ENCODE measurements at places on chromosomes 4 and X.

- DNase-seq, result peak; percentile 53
Observed at GRCh38 chr4:25632135-25632534, 23.5 kb upstream of the SLC34A2 start.

- DNase-seq, result no peak
Observed at GRCh38 chr4:112514647-112515197, 1.3 kb downstream of the NEUROG2 start.

DNA sequence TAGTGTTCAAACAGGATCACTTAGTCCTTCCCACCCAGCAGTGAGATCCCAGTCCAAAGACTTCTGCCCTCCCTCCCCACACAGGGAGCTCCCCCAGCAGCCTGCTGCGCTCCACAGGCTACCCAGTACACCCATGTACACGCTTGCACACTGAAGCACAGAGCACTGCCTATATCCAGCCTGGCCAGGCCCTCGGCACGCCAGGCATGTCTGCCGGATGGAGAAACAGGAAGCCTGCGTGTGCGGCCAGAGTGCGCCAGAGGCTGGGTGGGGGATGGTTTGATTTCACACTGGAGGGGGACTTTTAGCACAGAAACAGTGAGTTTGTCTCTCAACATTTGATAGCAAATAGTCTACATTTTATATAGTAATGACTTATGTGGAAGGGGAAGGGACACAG is 833.5 kb upstream of the IGFBP7 start:
- DNase-seq, result no peak

DNA sequence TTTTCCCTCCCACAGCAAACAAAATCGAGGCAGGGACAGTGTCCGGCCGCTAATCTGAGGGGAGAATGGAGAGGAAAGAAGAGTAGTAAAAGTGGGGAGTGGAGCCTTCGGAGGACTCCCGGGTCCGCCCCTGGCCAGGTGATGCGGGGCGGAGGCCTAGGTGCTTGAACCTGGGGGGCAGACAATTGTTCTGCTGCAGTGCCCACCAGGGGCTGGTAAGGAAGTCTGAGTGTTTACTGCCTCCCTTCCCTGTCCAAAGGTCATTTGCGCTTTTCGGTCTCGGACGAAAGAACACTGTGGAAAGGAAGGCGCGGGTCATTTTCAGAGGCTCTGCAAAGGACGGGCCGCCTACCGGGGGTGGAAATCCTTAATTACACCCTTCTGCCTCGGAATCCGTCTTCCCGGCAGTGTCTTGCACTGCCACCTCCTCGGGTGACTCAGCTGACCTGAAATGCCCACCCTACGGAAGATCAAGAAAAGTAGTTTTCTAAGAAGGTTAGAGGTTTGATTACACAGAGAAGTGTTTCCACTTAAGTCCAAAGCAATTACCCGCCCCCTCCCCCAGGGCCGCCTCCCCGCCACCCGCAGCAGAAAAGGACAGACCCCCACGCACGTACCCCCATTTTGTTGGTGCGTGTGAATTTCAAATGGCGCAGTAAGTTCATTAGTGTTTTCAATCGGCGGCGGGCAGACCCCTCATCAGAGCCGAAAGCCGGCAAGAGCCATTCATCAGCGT is 99.9 kb upstream of the TENM3 start:
- DNase-seq, result peak; percentile 55

DNA sequence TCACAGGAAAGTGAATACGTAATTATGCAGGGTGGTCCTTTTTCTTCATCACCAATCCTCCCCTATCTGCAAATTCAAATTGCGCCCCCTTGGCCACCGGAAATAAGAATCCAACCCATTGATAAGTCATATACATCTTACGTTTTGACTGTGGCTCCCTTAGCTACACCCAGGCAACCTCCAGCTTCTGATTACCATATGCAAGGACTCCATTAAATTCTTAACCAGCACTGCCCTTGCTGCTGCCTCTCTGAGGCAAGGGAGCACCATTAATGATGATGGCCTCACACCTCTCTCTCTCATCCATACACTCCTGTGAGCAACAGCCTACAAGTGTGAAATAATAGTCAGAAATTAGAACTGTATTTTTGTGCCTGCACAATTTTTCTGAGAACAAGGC is 106.0 kb upstream of the NOCT start:
- DNase-seq, result no peak

DNA sequence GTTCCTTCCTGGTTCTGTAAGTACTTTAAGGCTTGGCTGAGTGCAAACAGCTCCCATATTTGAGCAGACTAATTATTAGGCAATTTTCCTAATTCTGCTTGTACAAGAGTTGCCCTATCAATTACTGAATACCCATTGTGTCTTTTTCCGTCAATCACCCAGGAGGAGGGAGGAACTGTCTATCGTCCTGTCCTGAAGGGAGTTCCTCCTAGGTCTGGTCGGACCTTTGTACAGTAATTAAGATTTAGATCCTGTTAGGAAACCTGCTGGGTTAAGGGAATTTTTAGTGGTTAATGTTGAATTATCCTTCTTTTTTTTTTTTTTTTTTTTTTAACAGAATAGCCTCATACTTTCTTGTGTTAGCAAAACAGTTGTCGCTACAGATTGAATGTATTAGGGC is 130.1 kb downstream of the KDM6A start:
- DNase-seq, result no peak

- DNase-seq, result no peak
Observed at GRCh38 chrX:149230689-149231088, 274.4 kb downstream of the IDS start.

- DNase-seq, result no peak
Observed at GRCh38 chr4:94277534-94277933, 65.1 kb downstream of the HPGDS start.

DNA sequence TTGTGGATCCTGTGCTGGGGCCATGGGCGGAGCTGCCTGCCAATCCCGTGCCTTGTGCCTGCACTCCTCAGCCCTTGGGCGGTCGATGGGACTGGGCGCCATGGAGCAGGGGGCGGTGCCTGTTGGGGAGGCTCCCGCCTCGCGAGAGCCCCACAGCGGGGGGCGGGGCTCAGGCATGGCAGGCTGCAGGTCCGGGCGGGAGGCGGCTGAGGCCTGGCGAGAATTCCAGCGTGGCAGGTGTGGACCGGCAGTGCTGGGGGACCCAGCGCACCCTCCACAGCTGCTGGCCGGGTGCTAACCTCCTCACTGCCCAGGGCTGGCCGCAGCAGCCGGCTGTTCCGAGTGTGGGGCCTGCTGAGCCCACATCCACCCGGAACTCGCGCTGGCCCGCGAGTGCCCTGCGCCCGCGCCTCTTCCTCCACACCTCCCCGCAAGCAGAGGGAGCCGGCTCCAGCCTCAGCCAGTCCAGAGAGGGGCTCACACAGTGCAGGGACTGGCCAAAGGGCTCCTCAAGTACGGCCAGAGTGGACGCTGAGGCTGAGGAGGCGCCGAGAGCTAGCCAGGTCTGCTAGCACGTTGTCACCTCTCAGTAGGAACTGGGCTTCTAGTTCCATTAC is 85.9 kb downstream of the GBA3 start:
- DNase-seq, result no peak

DNA sequence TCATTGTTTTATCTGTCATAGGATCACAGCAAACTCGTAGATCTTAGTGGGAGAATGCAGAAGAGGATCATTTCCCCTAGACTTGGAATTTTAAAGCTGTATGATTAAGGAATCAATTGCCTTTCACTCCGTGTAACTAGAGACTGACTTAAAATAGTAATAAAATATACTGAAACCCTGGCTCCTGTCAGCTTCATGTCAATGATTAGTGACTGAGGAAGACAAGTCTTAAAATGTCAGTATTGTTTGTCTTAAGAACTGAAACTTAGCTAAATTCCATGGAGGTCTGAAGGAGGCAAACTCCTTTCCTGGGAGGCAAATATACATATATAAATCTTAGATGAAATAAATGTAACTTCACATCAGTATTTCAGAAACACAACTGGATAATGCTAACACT is 1016.7 kb upstream of the PCDH10 start:
- no peak for DNase-seq

DNA sequence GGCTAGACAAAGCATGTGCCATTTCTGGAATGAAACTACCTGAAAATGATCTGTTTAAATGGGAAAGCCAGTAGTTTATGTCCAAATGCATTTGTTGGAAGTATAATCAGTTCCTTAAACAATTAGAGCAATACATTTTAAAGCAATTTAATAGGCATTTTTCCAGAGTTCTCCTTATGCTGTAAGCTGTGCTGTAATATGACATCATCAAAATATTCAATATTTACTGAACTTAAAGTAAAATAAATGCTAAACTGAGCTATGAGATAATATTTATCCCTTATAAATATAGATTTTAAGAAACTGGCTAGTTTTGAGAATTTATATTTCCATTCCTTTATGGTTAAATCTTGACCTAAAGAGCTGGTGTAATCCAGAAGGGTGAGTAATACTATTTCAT is 7.9 kb downstream of the SLC4A4 start:
- DNase-seq, result no peak

DNA sequence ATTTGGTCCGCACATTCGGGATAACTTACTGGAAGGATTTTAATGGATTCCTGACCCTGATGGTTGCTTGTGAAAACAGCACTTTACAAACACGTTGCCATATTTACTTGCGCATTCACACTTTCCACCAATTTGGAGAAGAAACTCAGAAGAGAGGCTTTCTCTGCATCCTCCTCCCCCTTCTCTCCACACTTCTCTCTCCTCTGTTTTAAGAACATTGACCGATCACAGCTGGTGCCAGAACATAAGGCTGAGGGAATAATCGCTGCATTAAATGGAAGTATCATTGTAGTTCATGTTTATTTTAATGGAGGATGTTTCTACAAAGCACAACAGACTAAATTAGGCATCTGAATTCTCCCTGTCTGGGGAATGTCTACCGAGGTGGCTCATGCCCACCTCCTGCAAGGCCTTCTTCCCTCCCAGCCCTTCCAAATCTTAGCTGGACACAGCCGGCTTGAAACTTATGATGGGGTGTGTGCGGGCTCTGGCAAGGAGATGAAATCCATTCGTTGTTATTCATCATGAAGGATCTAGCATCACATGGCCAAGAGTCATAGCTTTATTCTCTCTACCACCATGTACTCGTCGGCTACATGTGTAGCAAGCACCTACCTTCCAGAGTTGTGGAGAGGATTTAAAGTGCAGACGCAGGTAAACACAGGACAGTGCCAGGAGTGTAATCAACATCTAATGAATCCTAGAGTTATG is 204.1 kb downstream of the LDB2 start:
- DNase-seq, result peak; percentile 70

- no peak for DNase-seq
Observed at GRCh38 chrX:9790866-9791265, 4.6 kb downstream of the SHROOM2 start.

GRCh38 chrX:97030947-97031346 is 147.2 kb downstream of the RPA4 start:
- no peak for DNase-seq

DNA sequence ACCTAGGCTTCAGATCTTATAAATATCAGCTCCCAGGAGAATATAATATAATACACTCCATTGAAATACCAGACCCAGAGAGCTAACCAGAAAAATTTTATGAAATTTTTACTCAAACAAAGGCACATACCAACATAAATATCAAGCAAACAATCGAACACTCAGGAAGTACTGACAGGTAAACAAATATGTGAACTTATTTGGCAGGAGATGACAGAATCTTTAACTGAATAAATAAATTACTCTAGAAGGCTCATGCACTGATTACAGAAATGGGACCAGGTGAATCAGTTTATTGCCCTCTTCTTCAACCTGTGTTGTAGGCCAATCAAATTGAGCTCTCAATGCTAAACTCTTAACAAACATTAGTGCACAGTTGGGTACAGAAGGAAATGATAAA is 225.2 kb upstream of the PABPC4L start:
- DNase-seq, result no peak

- DNase-seq, result no peak
Observed at GRCh38 chrX:115345615-115346014, 56.1 kb downstream of the LUZP4 start.

GRCh38 chrX:22666441-22666840 is 333.3 kb upstream of the DDX53 start:
- DNase-seq, result no peak
